ENCODE measurements at places on chromosomes 2 and 18.
A peak's percentile ranks its signal among the peaks of the same experiment; 100 is the strongest.

DNA sequence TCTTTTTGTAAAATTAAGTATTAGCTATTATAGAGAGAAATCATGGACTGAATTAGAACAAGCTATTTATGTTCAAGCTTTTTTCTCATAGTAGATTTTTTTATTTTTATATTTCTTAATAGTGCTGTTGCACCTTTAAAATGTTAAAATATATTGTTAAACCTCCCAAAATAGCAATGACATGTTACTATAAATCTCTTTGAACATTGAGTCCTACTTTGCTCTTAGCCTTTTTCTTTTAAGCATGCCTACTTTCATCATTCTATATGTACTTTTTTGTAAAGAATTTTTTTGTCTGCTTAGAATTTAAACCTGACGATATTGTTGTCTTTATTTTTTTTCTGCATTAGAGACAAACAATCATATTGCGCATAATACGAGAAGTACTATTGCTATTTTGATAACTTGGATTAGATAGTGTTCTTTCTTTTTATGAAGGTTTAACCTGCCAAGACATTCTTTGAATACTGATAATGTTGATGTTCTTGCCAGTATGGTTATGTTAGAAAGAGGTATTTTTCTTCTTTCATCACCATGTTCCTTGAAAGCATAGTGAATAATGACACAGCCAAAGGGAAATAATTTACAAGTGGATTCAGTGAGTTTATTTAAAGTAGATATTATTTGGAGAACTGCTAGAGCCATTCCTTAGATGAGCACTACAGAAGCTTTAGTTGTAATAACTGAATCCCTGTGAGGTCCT is 40.6 kb downstream of the PMS1 start:
- DNase-seq, result peak; percentile 19

DNA sequence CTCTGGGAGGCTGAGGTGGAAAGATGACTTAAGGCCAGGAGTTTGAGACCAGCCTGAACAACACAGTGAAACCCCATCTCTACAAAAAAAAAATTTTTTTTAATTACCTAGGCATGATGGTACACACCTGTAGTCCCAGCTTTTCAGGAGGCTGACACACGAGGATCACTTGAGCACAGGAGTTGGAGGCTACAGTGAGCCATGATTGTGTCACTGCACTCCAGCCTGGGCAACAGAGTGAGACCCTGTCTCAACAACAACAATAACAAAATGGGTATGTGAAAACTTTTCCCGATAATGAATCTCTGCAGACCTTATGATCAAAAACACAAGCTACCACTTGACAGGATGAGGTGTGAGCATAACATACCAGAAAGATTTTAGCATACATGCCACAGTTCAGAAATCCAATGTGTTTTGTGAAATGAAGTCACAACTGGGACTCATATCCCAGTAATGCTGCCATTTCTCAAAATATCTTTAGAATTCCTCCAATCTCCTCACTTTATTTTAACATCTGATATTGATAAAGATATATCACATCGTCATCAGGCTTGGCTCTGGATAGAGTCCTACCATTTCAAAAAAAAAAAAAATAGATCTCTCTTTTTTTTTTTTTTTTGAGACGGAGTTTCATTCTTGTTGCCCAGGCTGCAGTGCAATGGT is 74.0 kb upstream of the PELI1 start:
- no peak for DNase-seq

GRCh38 chr18:8810157-8810556 is 104.8 kb downstream of the MTCL1 start:
- DNase-seq, result no peak

GRCh38 chr2:192026059-192026824 is 168.5 kb downstream of the TMEFF2 start:
- peak; percentile 2 for DNase-seq

DNA sequence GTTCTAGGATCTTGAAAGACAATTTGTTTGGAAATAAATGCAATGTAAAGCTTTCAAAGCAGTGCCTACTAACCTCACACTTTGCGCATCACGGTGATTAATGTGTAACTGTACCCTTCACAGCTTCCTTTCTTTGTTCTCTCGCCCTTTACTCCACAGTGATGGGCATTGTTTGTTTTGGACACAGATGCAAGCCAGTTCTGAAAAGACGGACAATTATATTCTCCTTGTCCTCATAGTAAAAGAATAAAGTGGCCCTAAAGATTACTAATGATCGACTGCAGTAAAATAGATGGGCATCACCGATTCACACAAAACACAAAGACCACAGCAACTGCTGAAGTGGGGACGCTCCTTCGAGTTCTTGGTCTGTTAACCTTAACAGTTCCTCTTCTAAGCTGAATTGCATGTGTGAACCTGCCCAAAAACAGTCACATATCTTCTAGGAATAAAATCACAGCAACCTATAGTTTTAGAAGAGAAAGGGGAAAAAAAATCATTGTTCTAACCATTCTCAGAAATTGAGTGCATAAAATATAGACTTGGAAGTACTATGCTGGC is 7.7 kb downstream of the L3MBTL4 start:
- DNase-seq, result no peak

DNA sequence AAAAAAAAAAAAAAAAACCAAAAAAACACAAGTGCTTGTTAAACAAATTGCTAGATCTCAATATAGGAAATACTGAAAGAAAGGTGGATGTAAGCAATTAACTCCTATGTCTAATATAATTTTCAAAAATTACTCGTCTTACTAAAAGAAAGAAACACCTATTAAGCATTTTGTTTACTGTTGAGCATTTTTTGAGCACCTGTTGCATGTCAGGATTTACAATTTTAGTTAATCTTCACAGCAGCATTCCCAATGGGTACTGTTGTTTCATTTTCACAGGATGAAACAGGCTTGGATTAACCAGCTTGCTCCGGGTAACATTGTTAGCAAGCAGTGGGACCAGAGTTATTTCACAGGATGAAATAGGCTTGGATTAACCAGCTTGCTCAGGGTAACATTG is 4.8 kb downstream of the ZNF638 start:
- DNase-seq, result no peak

DNA sequence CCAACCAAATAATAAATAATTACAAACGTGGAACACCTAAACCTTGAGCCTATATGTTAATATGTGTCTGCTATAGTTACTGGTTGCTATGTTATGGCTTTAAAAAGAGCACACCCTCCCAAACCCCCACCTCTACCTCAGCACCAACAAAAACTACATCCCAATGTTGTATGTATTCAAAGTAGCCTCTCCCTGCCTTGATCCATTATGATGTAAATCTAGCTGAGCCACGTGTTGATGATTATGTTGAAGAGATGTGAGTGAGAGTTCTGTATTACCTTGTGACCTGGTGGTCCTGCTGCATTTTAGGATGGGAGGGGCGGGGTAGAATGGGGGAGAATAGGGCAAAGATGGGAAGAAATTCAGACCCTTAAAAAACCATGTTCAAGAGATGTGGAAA is 4.8 kb downstream of the MFSD6 start:
- no peak for DNase-seq

DNA sequence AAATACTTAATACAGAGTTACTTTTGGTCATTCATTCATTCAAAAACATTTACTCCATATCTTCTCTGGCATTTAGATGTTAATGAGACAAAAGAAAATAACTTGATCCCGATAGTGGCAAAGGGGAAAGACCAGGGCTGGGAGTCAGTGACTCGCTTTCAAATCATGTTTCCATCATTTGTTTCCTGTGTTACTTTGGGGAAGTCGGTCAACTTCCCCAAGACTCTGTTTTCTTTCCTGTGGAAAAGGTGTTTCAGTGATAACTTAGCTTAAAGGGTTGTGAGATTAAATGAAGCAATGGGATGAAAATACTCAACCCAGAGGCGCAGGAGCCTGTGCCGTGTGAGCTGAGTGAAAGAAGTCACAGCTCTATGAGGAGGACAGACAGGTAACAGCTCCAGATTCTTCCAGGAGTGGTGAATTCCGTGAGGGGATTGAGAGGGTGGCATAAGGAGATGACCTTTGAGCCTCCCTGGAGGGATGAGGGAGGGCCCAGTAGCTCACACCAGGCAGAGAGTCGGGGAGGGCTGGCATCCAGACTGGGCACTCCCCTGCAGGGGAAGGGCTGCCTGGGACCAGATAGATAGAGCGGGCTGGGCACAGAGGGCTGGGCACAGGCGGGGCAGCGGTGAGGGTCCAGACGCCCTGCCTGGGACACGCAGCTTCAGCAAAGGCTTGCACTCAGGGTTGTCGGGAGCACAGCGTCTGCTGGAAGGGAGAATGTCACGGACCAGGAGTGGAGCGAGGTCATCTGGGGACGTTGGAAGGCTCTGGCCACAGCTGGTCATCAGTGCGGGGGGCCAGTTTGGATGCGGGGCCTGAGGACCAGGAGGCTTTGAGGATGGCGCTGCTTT is 70.1 kb downstream of the TSHZ1 start:
- DNase-seq, result no peak

DNA sequence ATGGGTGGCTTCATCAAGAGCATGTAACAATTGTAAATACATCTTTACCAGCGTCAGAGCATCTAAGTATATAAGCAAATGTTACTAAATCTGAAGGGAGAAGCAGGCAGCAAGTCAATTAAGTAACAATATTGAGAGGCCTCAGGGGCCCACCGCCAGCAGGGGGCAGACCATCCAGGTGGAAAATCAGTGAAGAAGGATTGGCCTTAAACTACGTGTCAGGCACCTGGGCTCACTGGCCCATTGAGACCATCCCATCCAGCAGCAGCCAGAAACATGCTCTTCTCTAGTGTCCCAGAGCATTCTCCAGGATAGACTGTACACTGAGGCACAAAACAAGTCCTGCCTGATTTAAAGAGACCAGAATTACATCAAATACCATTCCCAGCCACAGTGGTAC is 96.2 kb upstream of the SNTG2 start:
- peak; percentile 22 for DNase-seq

DNA sequence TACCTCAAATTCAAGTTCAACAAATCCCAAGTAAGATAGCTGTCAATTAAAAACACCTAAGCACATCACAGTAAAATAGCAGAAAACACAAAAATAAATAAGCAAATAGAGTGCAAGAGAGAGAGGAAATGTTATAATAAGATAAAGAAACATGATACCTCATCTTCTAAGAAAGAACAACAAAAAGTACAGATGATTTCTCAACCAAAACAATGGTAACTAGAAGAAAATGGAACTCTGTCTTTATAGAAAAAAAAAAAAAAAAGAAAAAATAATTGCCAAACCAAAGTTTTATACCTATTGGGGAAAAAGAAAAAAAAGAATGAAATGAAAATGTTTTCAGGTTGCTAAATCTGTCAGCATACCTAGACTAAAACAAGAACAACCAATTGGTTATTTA is 1253.5 kb upstream of the CDH2 start:
- no peak for DNase-seq

DNA sequence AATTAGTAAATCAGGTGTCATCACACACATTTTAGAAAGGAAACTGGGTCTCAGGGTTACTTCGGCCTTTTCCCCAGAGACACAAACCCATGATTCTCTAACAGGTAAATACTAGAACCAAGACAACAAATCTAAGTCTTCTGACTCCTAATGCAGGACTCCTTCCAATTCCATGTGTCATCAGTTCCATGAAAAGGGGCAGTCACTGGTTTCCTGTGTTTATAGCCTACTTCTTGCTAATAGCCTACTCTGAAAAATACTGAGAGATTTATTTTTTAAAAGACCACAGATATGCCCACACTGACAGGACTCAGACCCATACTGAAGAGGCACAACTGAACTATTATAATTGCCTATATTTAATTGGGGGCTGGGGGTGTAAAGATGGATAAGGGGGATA is 33.0 kb downstream of the RAB1A start:
- no peak for DNase-seq

GRCh38 chr2:161131074-161131680 is 29.1 kb upstream of the TANK start:
- DNase-seq, result no peak

DNA sequence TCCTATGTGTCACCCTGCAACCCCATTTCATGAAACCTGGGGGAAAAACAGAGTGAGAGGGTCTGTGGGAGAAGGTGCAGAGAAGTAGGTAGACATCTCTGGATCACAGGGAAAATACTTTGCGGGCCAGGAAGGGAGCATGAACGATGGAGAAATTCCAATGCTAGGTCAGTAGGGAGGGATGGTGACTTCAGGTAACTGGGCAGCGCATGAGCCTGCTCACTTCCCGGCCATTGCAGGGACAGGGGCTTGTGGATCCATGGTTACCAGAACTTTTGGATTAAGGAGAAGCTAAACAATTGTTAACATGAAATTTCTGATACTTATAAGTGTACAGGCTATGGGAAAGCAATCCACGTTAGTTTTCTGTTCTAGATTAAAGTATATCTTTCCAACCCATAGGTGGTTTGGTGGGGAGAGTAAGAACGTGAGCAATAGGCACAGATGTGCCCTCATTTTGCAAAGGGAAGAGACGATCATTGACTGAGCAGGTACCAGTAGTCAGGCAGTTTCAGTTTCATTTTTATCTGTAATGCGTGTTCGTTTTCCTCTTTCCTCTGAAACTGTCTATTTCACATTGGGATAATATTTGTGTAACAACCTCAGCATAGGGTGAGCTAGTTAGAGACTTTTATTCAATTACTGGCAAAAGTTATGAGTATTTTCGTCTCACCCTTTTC is 65.0 kb downstream of the NYAP2 start:
- DNase-seq, result no peak

DNA sequence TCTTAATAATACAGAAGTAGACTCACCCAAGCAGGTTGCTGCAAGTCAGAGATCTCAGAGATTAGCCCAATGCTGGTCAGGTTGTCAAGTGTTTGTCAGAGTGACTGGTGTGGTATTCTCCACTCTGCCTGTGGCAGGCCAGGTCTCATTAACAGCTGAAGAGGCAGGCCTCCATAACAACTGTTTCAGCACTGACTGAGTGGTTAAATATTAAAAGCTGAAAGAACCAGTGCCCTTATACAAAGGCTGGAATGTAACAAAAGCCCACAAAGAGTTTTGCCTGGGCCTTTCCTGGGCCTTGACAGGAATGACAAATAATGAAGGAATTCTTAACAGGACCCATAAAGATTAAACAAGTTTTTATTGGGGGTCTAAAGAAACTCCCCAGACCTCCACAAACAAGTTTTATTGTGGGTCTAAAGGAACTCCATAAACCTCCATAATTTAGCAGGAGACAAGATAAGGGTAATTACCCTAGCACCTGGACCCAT is 26.8 kb downstream of the SULT1C2 start:
- peak; percentile 18 for DNase-seq

DNA sequence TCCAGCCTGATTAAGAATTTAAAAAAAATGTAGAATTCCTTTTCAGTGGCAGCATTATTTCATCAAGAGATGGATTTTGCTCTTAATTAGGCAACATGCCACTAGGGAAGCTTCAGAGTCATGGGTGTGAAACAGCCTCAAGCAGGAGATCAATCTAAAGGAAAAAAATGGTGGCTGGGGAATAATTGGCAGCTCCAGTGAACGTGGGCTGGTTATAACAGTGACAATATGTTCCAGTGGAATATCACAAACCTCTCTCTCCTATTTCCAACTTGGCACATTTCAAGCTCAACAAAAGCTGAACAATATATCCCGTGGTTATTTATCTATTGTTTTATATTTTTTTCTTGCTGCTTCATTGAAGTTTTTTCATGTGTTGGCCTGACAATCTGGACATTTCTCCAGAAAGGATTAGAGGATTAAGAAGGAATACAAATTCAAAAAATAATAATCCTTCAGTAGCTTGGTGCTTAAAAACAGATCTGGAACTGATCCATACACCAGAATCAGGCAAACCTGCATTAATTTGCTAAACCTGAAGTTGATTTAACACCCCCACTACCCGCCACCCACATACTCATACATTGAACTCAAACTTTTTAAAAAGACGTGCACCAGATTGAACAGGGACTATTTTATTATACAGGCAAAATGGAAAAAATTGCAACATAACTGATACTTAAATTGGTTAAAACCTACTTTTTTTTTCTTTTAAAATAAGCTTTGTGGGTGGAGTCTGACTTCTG is 255.9 kb upstream of the SPRED2 start:
- no peak for DNase-seq

GRCh38 chr2:37635504-37636380 is 35.7 kb downstream of the CDC42EP3 start:
- DNase-seq, result peak; percentile 86

Data from cardiac muscle cell (in vitro differentiated cells and primary cell).